Peyer's patch (tissue), 4 donors: ENCODE measurements at places on chromosomes 6 and 20. TPM values are rescaled to one million over a fixed set of nuclear protein-coding genes. Genes with fewer than 3 reads are reported as not detected.

The LPIN3 gene
- total RNA-seq: 320 TPM

DNA sequence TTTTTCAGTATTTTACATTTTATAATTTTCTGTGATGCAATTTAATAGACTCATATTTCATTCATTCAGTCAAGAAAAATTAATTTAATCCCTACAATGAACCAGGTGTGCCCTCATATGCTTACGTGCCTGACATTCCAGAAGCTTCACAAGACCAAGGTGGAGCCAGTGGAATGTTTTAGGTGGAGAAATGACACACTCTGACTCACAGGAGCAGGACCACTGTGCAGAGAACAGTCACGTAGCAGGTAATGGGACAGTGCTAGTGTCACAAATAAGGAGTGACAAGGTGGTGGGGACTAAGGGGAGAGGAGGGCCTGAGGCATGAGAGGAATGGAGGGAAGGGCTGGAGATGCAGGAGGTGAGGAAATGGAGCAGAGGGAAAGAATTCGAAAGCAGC is 37.0 kb upstream of the HLA-G start:
- H3K27ac ChIP-seq: no peak overlapping the region
- H3K27me3 ChIP-seq: no peaks in the 10 kb centered on the region
- DNase-seq: no peak
- H3K36me3 ChIP-seq: no peaks in the 10 kb centered on the region

DNA sequence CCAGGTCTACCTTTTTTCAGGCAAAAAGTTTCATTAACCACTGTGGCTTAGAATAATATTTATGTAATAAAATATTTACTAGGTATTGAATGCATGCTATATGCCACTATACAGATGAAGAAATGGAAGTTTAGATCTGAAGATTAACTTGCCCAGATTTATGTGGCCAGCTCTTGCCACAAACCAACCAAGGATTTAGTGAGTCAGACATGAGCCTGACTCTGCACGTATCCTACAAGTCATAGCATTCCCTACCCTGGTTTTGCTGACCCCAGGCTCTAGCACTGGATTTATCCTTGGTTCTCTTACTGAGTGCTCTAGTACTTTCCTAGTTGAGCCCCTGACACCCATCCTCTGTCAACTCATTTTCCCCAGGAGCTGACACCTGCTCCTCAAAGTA is 75.4 kb downstream of the ANKEF1 start:
- no peak overlapping the region for H3K27ac ChIP-seq
- no peak for DNase-seq
- no peak overlapping the region for H3K4me3 ChIP-seq
- no peaks in the 10 kb centered on the region for H3K4me1 ChIP-seq
- no peaks in the 10 kb centered on the region for H3K36me3 ChIP-seq
- no peaks in the 10 kb centered on the region for H3K27me3 ChIP-seq

DNA sequence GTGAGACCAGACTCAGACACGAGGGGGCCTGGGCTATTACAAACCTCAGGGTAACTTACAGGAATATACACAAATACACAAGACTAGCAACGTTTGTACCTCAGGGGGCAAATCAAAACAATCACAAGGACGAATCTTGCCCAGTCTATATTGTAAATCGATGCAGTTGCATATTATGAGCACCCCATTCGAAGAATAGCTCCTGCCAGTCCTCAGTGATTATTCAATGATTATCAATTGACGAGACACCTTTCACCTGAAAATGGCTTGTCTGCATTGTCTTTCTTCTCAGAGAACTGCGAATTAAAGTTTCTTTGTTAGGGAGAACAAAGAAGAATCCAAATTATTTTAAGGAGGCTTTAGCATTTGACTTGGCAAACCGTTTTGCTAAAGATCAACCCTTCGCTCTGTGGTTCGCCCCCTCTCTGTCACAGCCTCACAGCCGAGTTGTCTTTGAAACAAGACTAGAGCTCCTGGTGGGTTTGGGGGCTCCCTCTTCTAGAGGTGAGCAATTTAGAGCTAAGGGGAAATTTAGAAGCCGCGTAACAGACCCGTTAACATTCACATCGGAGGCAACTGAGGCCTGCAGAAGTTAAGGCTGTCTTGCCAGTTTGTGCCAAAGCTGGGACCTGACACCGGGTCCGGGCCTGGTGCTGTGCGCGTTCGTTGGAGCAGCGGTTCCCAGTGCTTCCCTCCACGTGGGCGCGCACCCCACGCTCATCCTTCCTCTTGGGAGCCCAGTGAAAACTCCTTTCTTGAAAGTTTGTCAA is 24.9 kb upstream of the MAP3K7 start:
- peak overlapping the region; percentile 55 for H3K4me3 ChIP-seq
- no peaks in the 10 kb centered on the region for H3K36me3 ChIP-seq
- no peaks in the 10 kb centered on the region for H3K27me3 ChIP-seq
- no peak for DNase-seq

DNA sequence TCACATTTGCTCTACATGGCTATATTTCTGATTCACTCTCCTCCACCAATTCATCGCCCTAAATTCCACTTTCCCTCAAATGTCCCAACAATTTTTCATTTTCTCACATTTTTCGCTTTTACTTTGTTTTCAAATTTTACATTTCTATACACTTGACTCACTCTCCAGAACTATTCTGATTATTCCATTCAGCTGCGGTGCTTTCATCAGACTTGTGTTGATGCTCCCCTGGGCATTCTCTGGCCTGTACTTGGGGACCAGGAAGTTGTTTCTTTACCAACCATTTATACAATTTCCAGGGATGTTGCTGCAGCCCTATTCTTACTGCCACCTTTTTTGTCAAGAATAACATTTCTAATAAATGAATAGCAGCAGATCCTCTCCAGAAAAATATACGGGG is 444.8 kb downstream of the MAFB start:
- H3K27ac ChIP-seq: no peak overlapping the region
- H3K4me3 ChIP-seq: no peak overlapping the region
- DNase-seq: no peak
- H3K27me3 ChIP-seq: no peaks in the 10 kb centered on the region
- H3K36me3 ChIP-seq: no peaks in the 10 kb centered on the region
- no peaks in the 10 kb centered on the region for H3K4me1 ChIP-seq

DNA sequence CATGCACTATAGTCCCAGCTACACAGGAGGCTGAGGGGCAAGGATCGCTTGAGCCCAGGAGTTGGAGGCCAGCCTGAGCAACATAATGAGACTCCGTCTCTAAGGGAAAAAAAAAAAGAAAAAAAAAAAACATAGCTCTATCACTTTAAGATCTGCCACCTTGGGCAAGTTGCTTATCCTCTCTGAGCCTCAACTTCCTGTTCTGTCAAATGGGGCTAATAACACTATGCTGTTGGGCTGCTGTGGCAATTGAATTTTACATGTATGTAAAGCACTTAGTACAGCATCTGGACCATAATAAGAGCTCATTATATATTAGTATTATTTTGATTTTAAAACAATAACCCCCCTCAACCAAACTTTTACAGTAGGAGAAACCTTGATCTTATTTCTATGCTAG is 141.5 kb downstream of the ATXN1 start:
- H3K4me3 ChIP-seq: no peak overlapping the region
- H3K27me3 ChIP-seq: no peaks in the 10 kb centered on the region
- DNase-seq: no peak
- no peaks in the 10 kb centered on the region for H3K36me3 ChIP-seq

DNA sequence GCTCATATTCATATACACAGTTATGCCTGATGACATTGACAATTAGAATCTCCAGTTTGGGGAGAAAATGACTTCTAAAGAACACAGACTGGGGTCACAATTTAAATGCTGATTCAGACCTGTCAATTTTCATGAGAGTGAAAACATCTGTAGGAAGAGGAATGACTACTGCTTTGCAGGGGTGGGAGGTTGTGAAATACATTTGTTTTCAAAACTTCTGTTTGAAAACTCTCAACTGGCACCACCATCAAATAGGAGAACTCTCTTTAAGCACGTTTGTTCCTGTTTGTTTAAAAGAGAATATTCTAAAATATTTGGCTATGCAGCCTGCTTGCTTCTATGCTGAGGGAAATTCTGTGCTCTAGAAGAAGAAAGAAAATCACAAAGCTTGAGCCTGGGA is 50.8 kb upstream of the ADGRF5 start:
- no peaks in the 10 kb centered on the region for H3K4me1 ChIP-seq
- no peaks in the 10 kb centered on the region for H3K36me3 ChIP-seq
- no peaks in the 10 kb centered on the region for H3K27me3 ChIP-seq
- no peak overlapping the region for H3K4me3 ChIP-seq

DNA sequence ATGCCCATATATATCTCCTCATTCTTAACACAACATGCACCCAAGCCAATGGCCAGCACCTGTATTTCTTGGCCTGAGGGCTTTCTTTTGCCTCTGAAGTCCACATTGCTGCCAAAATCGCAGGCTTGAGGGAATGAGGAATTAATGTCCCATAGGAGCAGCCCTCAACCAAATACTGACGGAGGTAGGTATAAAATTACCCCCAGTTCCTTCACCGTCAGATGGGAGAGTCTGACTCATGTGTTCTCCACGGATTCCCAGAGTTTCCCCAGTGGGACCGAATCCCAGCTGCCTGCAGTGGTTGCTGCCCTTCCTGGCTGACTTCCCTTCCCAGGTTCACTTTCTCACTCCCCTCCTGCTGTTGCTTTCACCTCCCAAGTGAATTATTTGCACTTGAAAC is 602.2 kb upstream of the NOX3 start:
- H3K27me3 ChIP-seq: no peaks in the 10 kb centered on the region
- no peaks in the 10 kb centered on the region for H3K4me1 ChIP-seq
- no peaks in the 10 kb centered on the region for H3K36me3 ChIP-seq
- no peak for DNase-seq
- H3K27ac ChIP-seq: no peak overlapping the region
- H3K4me3 ChIP-seq: no peak overlapping the region

DNA sequence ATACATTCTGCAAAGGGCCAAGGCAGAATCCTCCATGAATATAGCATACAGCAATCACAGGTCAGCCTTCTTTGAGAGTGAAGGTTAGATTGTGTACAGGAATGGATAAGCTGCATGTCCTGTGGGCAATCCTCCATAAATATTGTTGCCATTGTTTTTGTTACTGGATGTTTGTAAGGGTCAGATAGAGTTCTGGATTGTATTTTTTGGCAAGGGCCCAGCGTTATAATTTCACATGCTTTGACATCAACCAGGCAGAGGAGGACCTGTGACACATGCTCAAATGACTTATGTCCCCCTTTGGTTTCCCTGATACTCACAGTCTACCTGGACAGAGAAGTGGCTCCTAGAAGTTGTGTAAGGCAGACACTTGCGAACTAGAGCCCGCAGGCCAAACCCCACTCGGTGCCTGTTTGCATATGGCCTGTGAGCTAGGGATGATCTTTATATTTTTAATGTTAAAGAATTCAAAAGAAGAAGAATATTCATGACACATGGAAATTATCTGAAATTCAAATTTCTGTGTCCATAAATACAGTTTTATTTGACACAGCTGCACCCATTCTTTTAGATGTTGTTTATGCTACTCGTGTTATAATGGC is 5.4 kb downstream of the LY86 start:
- no peak for DNase-seq
- H3K4me1 ChIP-seq: peaks cover 8% of the 10 kb centered on the region

GRCh38 chr6:167737205-167737830 is 89.4 kb upstream of the AFDN start:
- no peaks in the 10 kb centered on the region for H3K27me3 ChIP-seq
- H3K4me1 ChIP-seq: no peaks in the 10 kb centered on the region
- H3K27ac ChIP-seq: no peak overlapping the region
- H3K4me3 ChIP-seq: no peak overlapping the region

DNA sequence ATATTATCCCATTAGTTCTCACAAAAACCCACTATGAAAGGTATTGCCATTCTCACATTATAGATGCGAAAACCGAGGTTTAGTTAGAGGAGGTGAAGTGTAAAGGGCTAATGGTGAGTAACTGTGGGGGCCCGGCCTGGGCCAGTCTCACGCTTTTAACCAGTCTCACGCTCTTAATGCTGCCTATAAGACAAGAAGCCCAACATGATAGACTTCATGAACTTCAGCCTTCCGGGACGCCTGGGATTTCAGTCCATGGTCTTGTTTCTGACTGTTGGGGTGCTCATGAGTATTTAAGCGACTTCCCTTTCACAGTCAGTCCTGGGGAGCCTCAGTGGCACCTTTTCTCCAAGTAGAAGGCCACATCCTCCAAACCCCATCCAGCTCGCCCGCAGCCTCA is 31.7 kb downstream of the AGPAT4 start:
- DNase-seq: no peak
- H3K36me3 ChIP-seq: no peaks in the 10 kb centered on the region
- H3K27me3 ChIP-seq: no peaks in the 10 kb centered on the region
- H3K27ac ChIP-seq: no peak overlapping the region
- no peak overlapping the region for H3K4me3 ChIP-seq

DNA sequence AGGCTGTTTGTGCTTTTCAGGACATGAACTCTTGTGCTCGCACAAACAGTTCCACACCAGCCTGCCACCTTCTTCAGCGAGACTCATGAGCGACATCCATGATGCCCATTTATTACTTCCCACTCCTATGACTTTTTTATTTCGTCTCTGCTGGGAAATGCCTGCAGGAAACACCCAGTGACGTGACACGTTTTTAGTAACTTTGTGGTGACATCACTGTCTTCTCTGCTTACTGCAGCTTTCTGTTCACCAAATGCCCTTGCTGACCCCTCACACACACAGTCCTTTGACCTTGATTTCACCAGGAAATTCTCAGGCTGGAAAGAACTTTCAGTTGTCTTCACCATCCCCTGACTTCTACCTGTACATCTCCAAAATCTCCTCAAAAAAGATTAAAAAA is 8.9 kb downstream of the TRIM40 start:
- H3K4me3 ChIP-seq: no peak overlapping the region
- no peak overlapping the region for H3K27ac ChIP-seq
- no peak for DNase-seq
- H3K4me1 ChIP-seq: no peaks in the 10 kb centered on the region
- no peaks in the 10 kb centered on the region for H3K36me3 ChIP-seq
- H3K27me3 ChIP-seq: no peaks in the 10 kb centered on the region

DNA sequence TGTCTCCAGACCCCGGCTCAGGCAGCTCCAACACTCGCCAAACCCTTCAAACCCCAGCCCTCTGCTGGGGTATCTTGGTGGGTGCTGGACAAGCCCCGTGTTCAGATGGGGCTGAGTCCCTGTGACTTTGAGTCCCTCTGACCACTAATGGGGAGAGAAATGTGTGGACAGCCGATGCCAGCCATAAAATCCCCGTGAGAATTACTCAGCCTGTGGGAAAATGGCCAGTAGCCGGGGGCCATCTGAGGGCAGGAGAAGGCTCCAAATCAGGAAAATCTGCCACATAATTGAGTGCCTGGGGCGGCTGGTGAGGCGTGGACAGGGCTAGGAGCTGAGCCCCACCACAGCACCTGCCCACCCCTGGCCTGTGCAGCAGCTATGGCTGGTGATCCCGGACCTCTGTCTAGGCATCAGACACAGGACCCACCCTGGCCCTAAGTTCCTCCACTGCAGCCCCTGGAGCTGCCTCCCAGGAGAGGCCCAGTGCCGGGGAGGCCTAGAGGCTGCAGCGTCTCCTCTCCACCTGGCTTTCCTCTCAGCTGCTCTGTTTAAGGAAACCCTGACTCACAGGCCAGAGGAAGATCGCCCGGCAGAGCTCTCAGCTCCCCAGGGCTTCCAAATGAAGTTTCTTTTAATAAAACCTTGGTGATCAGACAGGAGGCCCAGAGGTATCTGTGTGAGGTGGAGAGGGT is 53.7 kb upstream of the SLCO4A1 start:
- H3K27ac ChIP-seq: no peak overlapping the region
- H3K27me3 ChIP-seq: no peaks in the 10 kb centered on the region
- no peaks in the 10 kb centered on the region for H3K4me1 ChIP-seq
- no peaks in the 10 kb centered on the region for H3K36me3 ChIP-seq
- no peak overlapping the region for H3K4me3 ChIP-seq
